HepG2 (cell line): ENCODE measurements at places on chromosomes 6 and 20.

DNA sequence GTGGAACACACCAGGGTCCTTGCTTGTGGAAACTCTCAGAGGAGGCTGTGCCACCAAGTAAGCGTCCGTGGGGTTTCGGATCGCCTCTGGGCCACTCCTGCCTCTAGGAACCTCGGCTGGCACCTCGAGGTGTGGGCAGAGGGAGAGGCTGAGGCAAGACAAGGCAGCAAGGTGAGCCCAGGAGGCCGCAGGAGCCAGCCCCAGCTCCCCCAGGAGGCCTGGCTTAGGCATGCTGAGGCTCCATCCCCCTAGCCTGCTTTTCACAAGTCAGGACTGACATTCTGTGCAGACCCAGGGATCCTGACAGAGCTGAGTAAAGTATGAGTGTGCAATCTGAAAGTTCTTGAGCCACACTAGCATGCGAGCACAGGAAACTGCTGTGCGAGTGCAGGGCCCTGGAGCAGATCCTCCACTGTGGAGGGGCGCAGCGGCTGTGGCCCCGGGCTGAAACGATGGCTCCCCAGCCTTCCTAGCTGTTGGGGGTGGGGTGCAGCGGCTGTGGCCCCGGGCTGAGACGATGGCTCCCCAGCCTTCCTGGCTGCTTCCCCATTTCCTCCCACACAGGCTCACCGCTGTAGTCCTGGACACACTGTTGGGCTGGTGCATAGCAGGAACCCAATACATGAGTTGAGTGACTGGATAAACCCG, 75.2 kb upstream of the CD93 start:
- DNase-seq = no peak

- DNase-seq = no peak
Observed at GRCh38 chr6:24658573-24659560, 7.8 kb downstream of the TDP2 start.

- DNase-seq = peak; percentile 15
Observed at GRCh38 chr6:106556368-106556960, 72.8 kb downstream of the RTN4IP1 start.

DNA sequence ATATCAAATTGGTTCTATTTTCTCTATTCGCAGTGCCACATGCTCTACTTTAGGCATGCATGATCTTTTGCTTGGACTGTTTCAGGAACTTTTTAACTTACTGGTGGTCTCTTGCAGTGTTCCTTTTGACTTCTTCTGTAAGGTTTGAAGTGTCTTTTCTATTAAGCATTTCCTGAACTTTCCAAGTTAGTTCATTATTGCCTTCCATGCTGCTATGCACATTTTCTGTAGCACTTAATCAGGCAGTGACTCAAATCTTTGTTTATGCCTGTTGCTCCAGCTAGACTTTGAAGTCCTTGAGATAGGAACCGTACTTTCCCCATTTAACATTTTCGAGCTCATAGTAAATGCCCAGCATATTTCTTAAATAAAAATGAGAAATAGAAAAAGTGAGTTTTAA, 52.2 kb downstream of the FAM83B start:
- DNase-seq = no peak

- peak; percentile 88 for DNase-seq
Observed at GRCh38 chr6:3383525-3383924, 73.3 kb downstream of the SLC22A23 start.
